ENCODE measurements at places on chromosomes 13 and 19.

GRCh38 chr13:99871249-99871898, 100.2 kb downstream of the ZIC5 start:
- no peak for DNase-seq

- no peak for DNase-seq
Observed at GRCh38 chr19:14402332-14403144, 16.6 kb downstream of the DDX39A start.

- DNase-seq, result no peak
Observed at GRCh38 chr19:1611353-1611752, 6.1 kb upstream of the UQCR11 start.

DNA sequence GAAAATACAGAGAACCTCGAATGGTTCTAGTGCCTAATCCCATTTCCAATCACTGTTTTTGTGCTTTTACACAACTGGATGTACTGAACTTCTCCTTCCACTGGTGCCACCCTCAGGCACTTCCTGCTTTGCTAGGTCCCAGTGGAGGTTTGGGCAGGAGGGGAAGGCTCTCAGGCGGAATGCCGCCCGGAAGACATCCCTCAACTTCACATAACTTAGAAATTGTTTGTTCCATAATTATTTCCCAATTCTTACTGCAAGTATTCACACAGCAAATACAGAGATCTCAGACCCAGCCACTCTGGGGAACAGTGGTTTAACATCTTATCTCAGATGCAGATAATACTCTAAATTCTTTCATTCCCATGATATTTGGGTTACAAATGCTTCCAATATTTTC, 195.7 kb upstream of the IPO5 start:
- DNase-seq, result no peak

- no peak for DNase-seq
Observed at GRCh38 chr13:112133499-112134390, 66.8 kb downstream of the SOX1 start.

Measured in GOT3 (cell line).